Cerebellar nuclear complex (tissue), 1 donor: ENCODE measurements at places on chromosomes 13 and 19.

DNA sequence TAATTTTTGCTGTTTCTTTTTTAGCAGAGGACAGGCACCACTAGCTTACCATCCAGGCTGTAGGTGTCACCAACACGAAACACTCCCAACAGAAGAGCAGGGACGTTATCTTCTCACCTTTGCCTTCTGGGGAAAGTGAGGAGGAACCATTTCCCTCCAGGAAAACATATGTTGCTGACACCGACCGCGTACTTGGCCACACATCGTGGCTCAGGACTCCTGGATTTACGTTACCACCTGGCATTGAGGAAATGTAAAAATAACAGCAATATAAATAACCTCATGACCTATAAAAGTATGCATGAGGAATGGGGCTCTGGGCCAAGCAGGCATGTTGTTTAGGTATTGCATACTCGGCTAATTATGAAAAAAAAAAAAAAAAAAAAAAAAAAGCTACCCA, 525.1 kb downstream of the MYO16 start:
- DNase-seq: no peak

GRCh38 chr19:35123573-35123972, 8.0 kb downstream of the FXYD3 start:
- no peak for DNase-seq

GRCh38 chr19:28316464-28316863, 896.5 kb downstream of the UQCRFS1 start:
- DNase-seq: no peak

GRCh38 chr19:10603084-10603872, 16.2 kb upstream of the AP1M2 start:
- no peak for DNase-seq

GRCh38 chr19:7550987-7551761, 15.7 kb downstream of the PNPLA6 start:
- DNase-seq: peak; percentile 85

DNA sequence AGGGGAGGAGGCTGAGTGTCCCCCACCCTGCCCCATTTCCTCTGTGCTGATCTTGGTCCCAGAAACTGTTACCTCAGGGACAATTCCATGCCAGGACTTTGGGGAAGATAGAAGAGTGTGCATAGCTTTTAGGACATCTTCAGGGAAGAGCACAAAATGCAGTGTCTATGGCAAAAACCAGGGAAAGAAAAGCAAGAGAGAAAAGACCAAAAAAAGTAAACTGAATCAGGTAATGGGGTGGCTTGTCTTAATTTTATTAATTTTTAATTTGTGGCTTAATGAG, 109.4 kb downstream of the NDFIP2 start:
- no peak for DNase-seq
